Natural killer cell (primary cell): ENCODE measurements at places on chromosomes 7 and 10. TPM values are rescaled to one million over a fixed set of nuclear protein-coding genes. Genes with fewer than 3 reads are reported as not detected.

GRCh38 chr7:150738591-150739001 lies 1.4 kb downstream of the GIMAP5 start:
- peak overlapping the region; percentile 84 for H3K4me3 ChIP-seq
- H3K36me3 ChIP-seq: peaks cover 37% of the 10 kb centered on the region

- no peak overlapping the region for H3K27ac ChIP-seq
- no peaks in the 10 kb centered on the region for H3K36me3 ChIP-seq
- DNase-seq: no peak
- H3K4me3 ChIP-seq: no peak overlapping the region
Measured at GRCh38 chr7:146375170-146375569, 258.6 kb downstream of the CNTNAP2 start.

CYP2E1 gene
- total RNA-seq: 3.8 TPM

TMEM139 gene
- total RNA-seq: not detected

C10orf53 gene
- not detected for total RNA-seq

DNA sequence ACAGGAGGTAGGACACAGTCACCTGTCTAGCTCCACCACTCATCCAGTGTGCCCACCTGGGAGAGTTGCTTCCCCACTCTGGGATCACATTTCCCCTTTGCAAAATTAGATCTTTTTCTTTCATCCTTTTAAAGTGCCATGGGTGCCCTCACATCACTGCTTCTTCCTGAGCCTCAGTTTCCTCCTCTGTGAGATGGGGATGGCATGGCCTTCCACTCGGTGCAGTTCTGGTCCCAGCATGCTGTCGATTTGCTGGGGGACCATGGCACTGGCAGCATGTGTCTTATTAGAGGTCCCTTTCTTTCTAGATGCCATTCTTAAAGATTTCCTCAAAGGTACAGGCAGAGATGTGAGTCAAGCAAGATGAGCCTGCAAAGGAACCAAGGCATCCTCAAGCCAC lies 158.3 kb upstream of the ZMIZ1 start:
- DNase-seq: no peak
- no peak overlapping the region for H3K4me3 ChIP-seq
- no peak overlapping the region for H3K27ac ChIP-seq
- H3K4me1 ChIP-seq: no peaks in the 10 kb centered on the region
- H3K27me3 ChIP-seq: no peaks in the 10 kb centered on the region

GRCh38 chr7:138924501-138925225 lies 56.5 kb downstream of the KIAA1549 start:
- H3K27me3 ChIP-seq: no peaks in the 10 kb centered on the region
- no peak overlapping the region for H3K27ac ChIP-seq
- no peak for DNase-seq
- H3K4me1 ChIP-seq: no peaks in the 10 kb centered on the region
- H3K36me3 ChIP-seq: no peaks in the 10 kb centered on the region
- H3K4me3 ChIP-seq: no peak overlapping the region
